NCI-H1417 (cell line): ENCODE measurements at places on chromosomes 16 and 17.

DNA sequence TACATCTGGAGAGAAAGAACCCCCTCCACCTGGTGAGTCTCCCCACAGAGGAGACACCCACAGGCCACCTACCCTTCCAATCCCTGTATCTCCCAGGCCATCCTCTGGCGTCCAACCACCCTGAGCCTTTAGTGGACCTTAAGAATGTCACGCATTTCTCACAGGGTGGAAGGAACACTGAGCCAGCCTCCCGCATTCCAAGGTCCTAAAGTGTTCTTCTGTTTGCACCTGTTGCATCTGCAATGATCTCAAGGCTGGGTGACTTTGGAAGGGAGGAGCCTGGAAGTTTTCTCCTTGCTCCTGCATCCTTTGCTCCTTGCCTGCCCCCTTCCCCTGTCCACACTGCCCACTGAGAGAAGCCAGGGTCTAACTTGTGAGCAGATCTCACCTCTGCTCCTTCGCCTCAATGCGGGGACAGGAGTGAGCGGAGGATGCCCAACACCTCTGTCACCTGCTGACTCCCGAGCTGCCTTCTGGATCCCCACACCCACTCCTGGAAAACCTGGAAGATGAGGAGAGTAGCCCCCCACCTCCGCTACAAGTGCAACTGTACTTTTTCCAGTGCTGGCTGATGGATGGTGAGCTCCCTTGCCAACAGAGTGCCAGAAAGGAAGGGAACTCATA is 3.7 kb downstream of the CHST5 start:
- no peak for DNase-seq

DNA sequence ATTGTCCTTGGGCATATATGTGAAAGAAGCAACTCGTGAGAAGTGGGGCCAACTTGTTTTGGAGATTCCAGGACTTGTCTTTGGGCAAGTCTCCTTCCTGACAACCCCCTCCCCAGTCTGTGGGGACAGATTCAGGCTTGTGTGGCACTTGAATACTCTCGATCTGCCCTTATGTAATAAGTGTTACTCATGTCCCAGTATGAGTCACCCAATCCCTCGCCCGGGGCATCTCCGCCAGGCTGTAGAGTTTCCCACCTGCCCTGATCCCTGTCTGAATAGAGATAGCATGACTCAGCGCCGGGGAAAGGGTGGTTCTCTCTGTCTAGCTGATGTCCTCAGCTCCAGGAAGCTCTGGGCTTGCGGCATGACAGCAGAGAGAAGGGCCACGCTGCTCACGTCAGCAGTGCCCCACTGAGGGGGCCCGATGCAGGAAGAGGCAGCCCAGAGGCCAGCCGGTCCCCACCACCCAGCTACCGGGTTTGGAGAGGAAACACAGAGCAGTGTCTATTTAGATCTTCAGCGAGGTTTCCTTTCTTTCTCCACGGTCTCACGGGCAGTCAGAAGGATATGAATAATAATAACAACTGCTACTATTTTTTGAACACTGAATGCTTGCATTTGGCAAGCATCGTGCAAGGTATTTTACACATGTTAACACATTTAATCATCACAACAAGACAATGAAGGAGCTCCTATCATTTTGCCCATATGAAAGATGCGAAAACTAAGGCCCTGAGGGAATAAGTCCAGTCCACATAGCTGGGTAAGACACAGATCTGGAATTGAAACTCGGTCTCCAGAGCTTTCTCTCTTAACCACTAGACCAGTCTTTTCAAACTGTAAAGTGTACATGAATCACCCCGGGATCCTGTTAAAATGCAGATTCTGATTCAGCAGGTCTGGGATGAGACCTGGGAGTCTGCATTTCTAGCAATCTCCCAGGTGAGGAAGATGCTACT is 426.7 kb upstream of the MAF start:
- peak; percentile 46 for DNase-seq

- no peak for DNase-seq
Measured at GRCh38 chr16:27177031-27177774, 26.1 kb upstream of the KDM8 start.

GRCh38 chr16:30051518-30051917 is 14.0 kb upstream of the ALDOA start:
- no peak for DNase-seq

GRCh38 chr17:16507918-16508533 is 16.0 kb upstream of the LRRC75A start:
- DNase-seq, result no peak

- peak; percentile 58 for DNase-seq
Measured at GRCh38 chr17:68195667-68196393, 52.0 kb upstream of the AMZ2 start.

DNA sequence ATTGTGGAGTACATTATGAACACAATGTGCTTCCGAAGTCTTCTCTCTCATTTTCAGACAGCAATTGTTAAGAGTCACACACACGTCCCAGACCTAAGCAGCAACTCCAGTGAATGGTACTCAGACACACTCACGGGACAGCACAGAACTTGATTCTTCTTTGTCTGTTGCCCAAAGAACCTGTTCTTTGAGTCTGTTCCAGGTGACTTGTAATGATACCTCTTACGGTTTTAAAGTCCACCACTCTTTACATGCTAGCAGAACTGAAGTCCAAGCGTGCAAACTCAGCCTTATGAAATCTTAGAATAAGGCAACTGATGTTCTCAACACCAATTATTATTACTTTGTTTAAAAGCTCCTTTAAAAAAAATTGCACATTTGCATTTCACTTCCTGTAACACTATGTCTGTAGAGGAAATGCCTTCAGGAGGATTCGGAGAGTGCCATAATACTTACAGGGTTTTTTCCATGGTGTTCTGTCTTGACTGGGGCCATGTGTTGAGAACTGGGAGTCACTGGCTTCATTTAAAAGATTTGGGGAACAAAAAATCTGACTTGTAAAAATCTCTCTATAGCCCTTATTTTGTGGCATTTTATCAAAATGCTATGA is 48.1 kb downstream of the MARF1 start:
- no peak for DNase-seq

- DNase-seq, result no peak
Measured at GRCh38 chr17:50393700-50394099, 3.6 kb downstream of the LRRC59 start.

- DNase-seq, result peak; percentile 54
Measured at GRCh38 chr17:79800325-79801155, 3.7 kb upstream of the CBX8 start.

DNA sequence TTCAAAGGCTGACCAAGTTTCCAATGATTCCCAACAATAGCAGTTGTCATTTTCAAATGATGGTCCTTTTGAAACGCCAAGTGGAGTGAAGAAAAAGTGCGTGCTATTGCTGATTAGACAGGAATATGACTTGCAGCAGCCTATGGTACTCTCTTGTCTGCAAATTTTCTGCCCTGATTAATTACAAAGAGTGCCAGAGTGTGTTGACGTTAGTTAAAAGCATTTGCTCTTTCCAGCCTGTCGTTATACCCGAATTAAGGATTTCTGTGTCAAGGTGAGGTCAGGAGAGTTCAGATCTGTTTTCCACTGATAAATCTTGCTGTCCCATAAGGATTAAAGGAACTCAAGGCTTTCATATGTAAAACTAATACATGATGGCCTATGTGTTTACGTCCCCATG is 75.0 kb upstream of the ADAMTS18 start:
- DNase-seq, result no peak

DNA sequence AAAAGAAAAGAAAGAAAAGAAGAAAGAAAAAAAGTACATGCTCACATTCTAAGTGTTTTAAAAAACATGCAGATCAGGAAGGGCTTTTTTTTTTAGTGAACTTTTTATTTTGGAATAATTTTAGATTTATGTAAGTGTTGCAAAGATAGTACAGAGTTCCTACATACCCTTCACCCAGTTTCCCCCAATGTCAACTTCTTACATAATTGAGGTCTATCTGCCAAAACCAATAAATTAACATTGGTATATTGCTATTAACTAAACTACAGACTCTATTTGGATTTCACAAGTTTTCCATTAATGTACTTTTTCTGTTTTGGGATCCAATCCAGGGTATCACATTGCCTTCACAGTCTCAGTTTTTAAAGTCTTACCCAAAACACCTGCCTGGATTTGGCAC is 81.7 kb downstream of the SKAP1 start:
- DNase-seq, result no peak

DNA sequence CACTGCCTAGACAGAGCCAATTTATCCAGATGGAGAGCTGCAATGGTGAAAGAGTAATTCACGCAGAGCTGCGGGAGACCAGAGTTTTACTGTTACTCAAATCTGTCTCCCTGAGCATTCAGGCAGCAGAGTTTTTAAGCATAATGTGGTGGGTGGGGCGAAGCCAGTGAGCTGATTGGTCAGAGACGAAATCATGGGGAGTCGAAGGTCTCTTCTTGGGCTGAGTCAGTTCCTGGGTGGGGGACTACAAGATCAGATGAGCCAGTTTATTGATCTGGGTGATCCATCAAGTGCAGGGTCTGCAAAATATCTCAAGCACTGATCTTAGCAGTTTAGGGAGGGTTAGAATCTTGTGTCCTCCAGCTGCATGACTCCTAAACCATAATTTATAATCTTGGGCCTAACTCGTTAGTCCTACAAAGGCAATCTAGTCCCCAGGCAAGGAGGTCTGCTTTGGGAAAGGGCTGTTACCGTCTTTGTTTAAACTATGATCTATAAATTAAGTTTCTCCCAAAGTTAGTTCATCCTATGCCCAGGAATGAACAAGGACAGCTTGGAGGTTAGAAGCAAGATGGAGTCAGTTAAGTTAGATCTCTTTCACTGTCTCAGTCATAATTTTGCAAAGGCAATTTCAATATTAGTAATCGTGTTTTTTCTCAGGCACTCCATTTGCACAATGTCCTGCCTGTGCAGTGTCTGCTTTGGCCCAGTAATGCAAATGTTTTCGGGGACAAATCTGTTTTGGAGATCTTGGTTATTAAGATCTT is 27.0 kb downstream of the PIGL start:
- no peak for DNase-seq

DNA sequence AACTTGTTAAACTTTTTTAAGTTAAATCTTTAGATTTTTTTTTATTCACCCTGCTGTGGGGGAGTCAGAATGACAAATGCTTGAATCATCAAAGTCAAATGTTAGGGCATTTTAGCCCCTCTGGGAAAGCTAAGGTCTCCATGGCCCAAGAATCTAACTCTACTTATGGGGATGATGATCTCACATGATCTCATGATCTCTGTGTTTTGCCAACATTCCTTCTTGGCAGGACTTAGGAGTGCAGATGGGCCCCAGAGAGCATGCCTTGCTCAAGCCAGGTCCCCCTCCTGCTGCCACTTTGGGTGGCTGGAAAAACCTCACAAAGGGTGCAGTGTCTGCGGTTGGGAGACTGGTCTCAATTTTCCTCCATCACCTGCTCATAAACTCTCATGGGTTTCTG is 108.6 kb downstream of the PRKCB start:
- no peak for DNase-seq

- no peak for DNase-seq
Measured at GRCh38 chr16:21125191-21125590, 25.5 kb downstream of the DNAH3 start.

- DNase-seq, result no peak
Measured at GRCh38 chr17:78766225-78766624, 15.8 kb downstream of the CYTH1 start.

- DNase-seq, result no peak
Measured at GRCh38 chr17:16013943-16014407, 14.4 kb downstream of the TTC19 start.

GRCh38 chr16:85202631-85203461 is 90.6 kb upstream of the CIBAR2 start:
- DNase-seq, result no peak

GRCh38 chr17:74515941-74516340 is 15.3 kb downstream of the CD300LB start:
- no peak for DNase-seq

- DNase-seq, result peak; percentile 59
Measured at GRCh38 chr17:13030459-13031300, 12.9 kb upstream of the ELAC2 start.

- no peak for DNase-seq
Measured at GRCh38 chr17:77684803-77685798, 273.4 kb upstream of the TNRC6C start.

- DNase-seq, result no peak
Measured at GRCh38 chr16:74896389-74897370, 88.2 kb downstream of the WDR59 start.

DNA sequence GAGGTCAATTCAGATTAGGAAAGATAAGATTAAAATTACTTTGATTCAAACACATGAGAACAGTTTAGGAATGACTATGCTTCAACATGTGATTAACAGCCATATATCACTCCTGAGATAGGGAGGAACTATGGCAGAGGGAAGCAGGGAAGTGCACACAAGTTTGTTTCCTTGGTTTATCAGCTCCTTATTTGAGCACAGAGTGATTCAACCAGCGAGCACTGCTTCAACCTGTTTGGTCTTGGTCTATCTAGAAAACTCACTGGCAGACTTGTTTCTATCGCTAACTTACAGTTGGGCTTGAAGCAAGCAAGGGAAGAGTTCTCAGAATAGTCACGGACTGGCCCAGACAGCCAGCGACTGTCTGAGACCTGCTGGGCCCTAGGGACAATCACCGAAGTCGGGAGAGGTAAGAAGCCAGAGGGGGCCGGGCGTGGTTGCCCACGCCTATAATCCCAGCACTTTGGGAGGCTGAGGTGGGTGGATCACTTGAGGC is 23.5 kb downstream of the TUBG1 start:
- no peak for DNase-seq

GRCh38 chr16:49602201-49602975 is 228.8 kb downstream of the C16orf78 start:
- DNase-seq, result no peak
